ENCODE measurements at places on chromosomes 16 and 17.

DNA sequence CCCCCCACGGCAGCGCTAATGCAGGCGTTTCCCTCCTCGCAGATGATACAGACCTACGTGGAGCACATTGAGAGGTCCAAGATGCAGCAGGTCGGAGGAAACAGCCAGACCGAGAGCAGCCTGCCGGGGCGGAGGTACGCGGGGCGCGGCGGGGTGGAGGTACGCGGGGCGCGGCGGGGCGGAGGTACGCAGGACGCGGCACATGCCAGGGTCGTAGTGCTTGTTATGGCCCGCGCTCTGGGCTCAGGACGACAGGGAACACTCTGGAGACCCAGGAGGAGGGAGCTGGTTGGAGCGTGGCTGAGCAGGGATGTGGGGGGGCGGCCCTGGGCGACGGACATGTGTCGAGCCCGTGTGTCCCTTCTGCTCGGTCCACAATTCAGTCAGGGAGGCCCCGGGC is 23.4 kb downstream of the MAPK8IP3 start:
- DNase-seq = no peak

- DNase-seq = no peak
Observed at GRCh38 chr17:31236712-31237111, 60.3 kb downstream of the OMG start.

- DNase-seq = no peak
Observed at GRCh38 chr17:40422990-40423633, 5.4 kb upstream of the TOP2A start.

GRCh38 chr16:66357523-66357928 is 9.0 kb upstream of the CDH5 start:
- no peak for DNase-seq

GRCh38 chr17:57745242-57745641 is at the start of gene CCDC182:
Gene CCDC182, minus strand, starts transcription at chr17:57745299. Its CDS starts 27 bp downstream, at chr17:57745272.
- no peak for DNase-seq

DNA sequence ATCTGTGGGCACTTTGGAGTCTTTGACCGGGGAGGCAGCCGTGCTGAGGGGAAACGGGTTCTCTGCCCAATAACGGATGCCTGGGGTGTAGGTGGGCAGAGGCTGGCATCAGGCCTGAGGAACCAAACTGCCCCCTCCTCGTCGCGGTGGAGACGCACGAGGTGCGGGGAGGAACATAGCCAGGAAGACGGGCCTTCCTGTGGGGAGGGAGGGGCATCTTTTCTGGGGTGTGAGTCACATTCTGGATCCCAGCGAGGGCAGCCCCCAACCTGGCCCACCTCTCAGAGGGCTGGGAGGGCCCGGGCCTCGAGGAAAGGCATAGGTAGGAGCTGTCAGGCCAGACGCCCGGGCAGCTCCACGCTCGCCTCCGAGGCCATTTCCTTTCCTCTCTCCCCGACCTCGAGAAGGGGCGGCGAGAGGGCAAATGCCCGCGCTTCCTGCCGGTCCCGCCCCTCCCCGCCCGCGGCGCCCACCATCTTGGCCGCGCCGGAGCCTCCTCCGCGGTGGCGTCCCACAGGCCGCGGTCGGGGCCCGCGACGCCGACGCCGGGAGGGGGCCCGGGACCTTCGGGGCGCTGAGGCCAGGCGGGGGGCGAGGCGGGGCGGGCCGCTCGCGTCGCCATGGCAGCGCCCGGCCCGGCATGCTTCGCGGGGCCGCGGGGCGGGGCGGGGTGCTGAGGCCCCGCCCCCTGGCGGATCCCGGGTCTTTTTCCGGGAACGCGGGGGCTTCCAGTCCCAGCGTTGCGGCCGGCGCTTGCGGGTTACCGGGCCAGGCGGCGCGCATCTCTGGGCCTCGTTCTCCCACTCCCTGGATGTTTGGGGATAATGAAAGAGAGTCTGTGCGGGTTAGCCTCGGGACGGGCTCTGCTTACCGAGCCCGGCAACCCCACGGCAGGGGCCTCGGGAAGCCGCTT is 13.2 kb downstream of the RAI1 start:
- DNase-seq = peak; percentile 65

GRCh38 chr17:82846061-82846691 is 6.4 kb upstream of the ZNF750 start:
- no peak for DNase-seq

DNA sequence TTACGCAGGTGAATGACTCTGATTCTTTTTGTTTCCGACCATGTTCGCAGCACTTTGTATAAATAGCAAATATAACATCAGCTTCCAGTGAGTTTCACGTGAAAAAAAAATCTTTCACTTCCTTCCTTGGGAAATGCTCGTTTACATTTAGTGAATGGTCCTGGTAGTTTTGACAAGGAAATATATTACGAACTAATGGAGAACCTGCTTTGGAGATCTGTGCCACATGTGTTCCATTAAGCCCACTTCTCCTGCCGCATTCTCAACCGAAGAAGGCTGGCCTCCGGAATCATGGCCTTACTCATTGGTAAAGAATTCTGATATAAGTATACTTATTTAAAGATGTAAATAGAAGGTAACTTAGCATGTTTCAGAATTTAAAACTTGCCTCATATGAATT is 3.6 kb downstream of the CRAMP1 start:
- no peak for DNase-seq

GRCh38 chr16:71501547-71501946 is 12.4 kb upstream of the ZNF19 start:
- DNase-seq = no peak

- no peak for DNase-seq
Observed at GRCh38 chr17:41511116-41511515, 5.7 kb upstream of the KRT13 start.

DNA sequence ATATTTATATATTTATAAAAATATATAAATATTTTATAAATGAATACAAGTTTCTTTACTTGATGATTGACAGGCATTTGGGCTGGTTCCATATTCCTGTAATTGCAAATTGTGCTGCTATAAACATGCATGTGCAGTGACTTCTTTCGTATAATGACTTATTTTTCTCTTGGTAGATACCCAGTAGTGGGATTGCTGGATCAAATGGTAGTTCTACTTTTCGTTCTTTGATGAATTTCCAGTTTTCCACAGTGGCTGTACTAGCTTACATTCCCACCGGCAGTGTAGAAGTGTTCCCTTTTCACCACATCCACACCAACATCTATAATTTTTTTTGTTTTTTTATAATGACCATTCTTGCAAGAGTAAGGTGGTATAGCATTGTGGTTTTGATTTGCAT is 7.8 kb downstream of the ACSM2B start:
- no peak for DNase-seq

DNA sequence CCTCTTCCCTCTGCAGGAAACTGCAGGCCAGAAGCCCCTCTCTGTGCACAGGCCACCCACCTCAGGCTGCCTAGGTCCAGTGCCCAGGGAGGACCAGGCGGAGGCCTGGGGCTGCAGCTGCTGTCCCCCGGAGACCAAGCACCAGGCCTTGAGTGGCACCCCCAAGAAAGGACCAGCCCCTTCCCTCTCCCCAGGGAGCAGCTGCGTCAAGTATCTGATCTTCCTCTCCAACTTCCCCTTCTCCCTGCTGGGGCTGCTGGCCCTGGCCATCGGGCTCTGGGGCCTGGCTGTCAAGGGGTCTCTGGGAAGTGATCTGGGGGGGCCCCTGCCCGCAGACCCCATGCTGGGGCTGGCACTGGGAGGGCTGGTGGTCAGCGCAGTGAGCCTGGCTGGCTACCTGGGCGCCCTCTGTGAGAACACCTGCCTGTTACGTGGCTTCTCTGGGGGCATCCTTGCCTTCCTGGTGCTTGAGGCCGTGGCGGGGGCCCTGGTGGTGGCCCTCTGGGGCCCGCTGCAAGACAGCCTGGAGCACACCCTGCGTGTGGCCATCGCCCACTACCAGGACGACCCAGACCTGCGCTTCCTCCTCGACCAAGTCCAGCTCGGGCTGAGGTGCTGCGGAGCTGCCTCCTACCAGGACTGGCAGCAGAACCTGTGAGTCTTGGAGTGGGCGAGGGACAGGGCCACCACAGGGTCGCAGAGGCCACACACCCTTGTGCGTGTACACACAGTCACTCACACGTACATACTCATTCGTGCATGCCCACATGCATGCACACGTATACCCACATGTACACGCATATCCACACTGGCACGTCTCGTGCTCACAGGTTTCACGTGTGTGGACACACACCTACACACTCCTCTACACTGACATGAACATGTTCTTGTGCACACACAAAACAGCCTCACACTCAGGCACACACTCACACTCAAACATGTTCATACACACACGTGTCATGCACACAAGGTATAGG is 8.3 kb downstream of the TSPAN10 start:
- no peak for DNase-seq

DNA sequence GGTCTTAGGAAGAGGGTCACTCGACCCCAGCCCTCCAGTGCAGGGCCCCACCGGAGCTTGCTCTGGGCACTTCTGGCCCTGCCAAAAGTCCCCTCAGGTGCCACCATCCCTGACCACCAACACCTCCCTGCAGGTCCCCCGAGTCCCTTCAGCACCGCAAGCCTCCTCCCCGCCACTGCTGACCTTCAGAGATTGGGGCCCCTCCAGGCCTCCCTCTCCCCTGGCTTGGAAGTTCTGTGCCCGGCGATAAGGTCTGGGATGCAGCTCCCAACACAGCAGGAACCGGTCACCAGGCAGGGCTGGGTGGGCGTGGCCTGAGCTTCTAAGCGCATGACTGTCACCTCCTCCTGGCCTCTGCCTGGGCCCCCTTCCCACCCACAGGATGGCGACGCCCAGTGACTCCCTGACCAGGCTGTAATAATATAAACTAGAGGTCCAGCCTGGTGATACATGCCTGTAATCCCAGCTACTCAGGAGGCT is 11.2 kb downstream of the PIEZO1 start:
- DNase-seq = no peak

DNA sequence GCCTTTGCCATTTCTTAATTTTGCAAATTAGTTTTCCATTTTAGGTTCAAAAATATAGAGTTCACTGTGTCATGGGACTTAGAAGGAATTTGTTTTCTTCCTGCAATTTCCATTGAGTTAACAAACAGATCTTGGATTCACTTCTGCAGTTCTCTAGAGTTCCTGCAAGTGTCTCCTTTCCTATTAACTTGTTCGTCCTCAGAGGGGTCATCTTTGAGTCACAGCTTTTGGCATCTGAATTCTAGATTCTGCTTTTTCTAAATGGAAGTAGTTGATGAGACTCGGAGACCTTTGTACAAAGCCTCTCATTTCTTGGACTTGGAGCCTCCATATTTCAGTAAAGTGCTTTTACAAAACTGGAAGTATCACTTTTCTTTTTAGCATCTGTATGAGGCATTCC is 323.3 kb downstream of the BCAS3 start:
- DNase-seq = no peak

DNA sequence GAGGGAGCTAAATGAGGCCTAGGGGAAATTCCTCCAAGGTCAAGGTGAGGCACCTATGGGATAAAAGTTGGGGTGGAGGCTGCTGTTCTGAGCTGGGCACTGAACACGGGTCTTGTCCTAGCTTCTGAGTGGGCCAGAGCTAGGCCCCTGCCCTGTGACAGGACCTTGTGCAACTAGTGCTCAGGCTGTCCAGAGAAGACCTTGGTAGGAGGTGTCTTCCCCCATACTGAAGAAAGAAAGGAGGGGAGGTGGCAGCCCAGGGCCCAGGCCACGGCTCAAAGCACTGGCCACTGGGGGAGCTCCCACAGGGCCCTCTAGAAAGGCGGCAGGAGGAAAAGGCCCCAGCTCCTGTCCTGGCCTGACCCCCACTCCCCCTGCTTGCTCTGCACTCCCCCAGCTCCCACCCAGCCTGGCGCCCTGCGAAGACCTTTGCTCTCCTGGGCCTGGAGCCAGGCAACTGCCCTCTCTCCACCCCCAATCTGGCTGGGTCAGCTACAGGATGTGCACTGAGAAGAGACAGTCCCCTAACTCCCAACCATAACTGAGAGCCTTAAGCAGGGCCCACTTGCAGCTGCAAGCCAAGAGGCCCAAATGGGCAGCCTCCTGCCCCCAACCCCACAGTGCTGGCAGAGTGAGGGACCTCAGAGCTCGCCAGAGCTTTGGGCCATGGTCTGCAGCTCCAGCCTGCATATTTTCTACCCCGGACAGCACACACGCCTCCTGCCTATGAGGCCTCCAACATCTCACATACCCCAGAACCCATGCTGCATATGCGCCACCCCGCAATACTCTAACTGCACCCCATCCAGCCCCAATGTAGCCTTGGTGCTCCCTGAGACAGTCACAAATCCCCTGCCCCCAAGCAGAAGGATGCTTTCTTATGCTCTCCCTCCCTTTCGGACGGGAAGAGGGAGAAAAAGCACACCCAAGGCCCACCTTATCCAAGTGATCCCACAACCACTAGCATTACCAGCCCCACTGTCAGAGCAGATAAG is 15.3 kb downstream of the HSD11B2 start:
- DNase-seq = no peak

GRCh38 chr16:53018834-53019416 is 33.8 kb downstream of the CHD9NB start:
- DNase-seq = no peak

DNA sequence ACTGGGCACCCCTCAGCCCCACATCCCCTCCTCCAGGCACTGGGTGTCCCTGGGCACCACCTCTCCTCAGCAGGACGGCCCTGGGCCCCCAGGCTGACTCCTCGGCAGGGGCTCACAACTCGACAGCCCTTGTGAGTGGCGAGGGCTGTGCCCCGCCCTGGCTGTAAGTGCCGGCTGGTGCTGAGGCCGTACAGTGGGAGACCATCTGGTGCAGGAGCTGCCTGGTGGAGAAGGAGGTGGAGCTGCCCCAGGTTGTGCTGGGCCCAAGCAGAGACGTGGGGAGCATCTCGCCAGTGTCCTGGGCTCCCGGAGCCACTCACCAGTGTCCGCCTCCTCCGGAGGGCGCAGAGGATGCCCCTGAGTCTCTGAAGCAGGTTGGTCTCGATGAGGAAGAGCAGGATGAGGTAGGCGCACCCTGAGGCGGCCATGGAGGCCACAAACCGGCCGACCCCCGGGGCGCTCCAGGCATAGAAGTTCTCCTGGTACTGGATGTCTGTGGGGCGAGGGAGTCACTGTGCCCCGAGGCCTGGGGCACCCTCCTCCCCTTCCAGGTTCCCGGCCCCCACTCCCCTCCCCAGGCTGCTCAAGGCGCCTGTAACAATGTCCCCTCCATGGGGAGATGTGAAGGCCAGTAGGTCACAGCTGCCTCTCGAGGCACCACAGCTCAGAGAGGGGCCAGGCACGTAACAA is 15.1 kb upstream of the RNPS1 start:
- DNase-seq = no peak

- peak; percentile 23 for DNase-seq
Observed at GRCh38 chr16:12573730-12574383, 229.8 kb downstream of the CPPED1 start.

GRCh38 chr17:78937561-78937960 is 12.4 kb upstream of the TIMP2 start:
- DNase-seq = no peak

- no peak for DNase-seq
Observed at GRCh38 chr17:38419508-38419981, 8.7 kb upstream of the ARHGAP23 start.

DNA sequence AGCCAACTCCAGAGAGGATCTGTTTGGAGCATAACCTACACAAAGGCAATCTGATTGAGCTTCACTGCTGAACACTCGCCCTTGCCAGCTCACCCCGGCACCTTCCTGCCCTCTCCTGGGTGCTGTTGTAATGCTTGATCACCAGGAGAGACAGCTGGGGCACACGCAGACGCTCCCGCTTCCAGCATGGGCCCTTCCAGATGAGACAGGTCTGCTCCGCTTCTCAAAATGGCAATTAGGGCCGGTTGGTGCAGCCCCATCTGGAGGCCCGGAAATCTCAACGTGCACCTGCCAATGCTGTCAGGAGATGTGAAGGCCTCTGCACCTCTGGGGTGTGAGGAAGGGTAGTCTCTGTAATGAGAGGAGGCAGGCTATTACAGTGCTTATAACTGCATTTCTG is 206.1 kb downstream of the ABCC12 start:
- no peak for DNase-seq

GRCh38 chr16:2462031-2462866 is 2.3 kb downstream of the TEDC2 start:
- no peak for DNase-seq

GRCh38 chr17:46818929-46819859 is 702 bp upstream of the WNT3 start:
- DNase-seq = no peak
